ENCODE measurements at places on chromosomes 3 and 15.

DNA sequence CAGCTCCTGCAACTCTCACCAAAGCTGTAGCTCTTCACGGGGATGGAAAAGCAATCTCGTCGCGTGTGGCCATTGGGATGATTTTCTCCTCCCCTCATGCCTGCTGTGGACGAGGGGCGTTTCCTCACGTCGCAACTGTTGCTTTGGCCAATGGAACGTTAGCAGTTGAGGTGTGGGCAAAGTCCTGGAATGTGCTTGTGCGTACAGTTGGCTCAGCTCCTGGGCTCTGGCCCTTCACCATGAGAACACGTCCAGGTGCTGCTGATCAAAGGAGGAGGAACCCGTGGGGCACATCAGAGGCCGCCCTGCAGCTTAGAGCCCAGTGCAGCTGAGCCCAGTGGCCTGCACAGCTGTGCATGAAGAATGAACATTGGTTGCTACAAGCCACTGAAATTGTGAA is 186.1 kb downstream of the TJP1 start:
- DNase-seq: no peak

DNA sequence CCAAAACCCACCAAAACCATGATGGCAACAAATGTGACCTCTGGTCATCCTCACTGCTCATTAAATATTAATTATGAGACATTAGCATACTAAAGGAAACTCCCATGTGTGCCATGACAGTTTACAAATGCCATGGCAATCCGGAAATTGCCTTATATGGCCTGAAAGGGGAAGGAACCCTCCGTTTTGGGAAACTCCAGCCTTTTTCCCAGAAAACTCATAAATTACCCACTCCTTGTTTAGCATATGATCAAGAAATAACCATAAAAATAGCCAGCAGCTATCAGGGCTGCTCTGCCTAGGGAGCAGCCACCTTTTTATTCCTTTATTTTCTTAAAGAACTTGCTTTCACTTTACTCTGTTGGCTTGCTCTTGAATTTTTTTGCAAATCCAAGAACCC is 992.7 kb downstream of the NTRK3 start:
- DNase-seq: no peak

DNA sequence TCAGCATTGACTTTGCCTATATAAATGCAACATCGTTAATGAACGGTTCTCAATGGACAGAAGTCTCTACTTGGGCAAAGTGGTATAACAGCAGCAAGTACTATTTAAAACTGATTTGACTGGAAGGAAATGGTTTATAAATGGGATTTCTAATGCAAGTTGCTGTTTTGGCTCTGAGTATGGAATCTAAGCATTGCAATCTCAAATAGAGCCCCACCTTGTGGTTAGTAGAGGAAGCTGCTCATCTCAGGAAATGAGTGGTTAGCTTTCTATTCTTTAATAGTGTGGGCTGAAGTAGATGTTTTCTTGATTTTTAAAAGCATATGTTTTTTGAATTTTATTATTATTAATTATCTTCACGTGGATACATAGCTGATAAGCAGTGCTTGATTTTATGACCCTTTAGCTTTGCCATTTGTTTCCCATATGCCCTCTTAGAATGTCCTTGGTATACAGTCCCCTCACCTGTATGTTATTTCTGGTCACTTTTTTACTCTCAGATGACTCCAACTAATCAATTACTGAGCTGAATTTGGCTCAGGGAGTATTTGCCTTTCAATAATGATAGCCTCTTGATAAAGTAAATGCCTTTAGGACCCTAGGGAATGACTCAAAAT is 67.1 kb downstream of the OXSM start:
- DNase-seq: peak; percentile 81

- no peak for DNase-seq
These were observed 62.9 kb downstream of the GPR176 start for GRCh38 chr15:39857132-39857531.

DNA sequence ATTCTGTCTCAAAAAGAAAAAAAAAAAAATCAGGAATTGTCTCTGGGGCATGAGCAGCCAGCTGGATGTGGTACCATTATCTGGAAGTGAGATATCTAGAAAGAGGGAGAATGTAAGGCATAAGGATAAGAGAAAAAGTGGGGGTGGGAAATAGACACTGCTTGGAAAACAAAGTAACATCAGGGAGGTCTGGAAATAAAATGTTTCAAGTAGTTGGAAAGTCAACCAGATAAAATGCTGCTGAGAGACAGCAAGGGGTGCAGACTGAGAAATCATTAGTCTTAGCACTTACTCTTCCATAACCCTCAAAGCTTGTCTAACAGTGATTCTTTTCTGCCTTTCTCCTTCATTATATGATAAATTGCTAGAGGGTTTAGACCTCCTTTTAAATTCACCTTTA is 159.7 kb upstream of the TBL1XR1 start:
- DNase-seq: no peak

GRCh38 chr3:73739791-73740453 is 115.2 kb upstream of the PDZRN3 start:
- DNase-seq: no peak

DNA sequence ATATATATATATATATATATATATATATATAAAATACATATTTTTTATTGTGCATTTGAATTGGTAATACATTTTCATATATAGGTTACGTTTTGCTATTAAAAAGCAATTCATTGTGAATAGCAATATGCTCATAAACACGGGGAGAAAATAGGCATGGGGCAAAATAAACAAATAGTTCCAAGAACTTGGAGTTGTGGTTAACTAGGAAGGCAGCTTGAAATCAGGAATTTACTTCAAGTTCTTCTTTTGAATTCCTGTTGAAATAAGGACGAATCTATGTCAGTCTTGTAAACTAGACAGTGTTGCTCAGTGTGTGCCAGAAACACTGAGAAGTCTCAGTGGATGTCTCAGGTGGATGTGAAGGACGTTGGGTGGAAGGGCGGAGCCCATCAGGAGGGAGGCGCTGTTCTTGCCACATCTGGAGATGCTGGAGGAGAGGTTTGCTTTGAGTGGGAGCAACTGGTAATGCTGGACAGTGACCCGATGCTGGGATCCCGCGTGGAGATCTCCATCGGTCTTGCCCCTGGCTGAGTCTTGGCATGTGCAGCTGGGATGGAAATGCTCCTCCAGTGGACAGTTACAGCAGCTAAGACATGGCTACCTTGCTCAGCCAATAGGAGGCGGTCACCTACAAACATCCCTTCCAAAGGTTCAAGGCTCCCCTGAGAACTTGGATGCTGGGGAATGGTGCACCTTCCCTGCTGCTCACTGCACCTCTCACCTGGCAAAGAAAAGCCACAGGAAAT is 2.5 kb downstream of the IL16 start:
- DNase-seq: no peak

DNA sequence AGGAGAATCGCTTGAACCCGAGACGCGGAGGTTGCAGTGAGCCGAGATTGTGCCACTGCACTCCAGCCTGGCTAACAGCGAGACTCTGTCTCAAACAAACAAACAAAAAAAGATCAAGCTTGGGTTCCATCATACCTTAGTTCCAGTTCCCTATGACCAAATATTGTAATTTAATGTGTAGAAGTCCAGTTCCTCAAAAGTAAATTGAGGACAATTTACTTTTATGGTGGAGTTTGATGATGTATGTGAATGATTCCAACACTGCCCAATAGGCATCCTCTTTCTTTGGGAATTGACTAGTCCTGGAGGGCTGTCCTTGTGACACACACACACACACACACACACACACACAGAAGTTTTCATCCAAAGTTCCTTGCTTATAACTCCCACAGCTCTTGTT is 2.8 kb upstream of the PKM start:
- DNase-seq: no peak

DNA sequence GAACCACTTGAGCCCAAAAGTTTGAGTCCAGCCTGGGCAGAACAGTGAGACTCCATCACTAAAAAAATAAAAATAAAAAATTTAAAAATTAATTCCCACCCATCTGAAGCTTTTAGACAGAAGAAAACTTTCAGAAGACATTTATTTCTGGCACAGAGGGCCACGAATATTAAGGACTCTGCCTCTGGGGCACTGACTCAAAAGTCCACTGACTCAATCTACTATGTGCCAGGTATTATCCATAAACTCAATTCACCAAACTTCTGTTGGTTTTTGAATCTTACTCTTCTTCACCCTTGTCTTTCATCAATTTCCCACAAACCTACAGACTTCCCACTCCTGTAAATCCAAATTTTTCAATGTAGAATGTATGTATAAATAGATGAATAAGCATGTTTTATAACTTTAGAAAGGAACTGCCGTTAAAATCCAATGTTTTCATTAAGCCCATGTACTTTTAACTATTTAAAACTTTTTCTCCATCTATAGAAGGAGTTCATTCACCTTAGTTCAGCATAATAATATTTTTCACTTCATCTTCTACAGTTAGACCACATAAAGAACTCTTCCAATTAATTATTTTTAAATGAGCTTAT is 19.9 kb downstream of the ATP13A3 start:
- DNase-seq: no peak
